ENCODE measurements at places on chromosomes 11 and 22. TPM values are rescaled to one million over a fixed set of nuclear protein-coding genes. Genes with fewer than 3 reads are reported as not detected.

NLRP14 gene
- not detected for total RNA-seq

COMT gene
- total RNA-seq = 456 TPM

OR10D3 gene
- not detected for total RNA-seq

OPCML gene
- total RNA-seq = 0.19 TPM

B3GAT1 gene
- total RNA-seq = not detected

SOX10 gene
- not detected for total RNA-seq

MICAL2 gene
- total RNA-seq = 252 TPM

GGTLC3 gene
- total RNA-seq = not detected

ZP1 gene
- not detected for total RNA-seq

BDNF gene
- total RNA-seq = 1.6 TPM

TSSC4 gene
- 38.9 TPM for total RNA-seq

SCT gene
- not detected for total RNA-seq

TMEM132A gene
- total RNA-seq = 281 TPM

TLCD5 gene
- total RNA-seq = 7.2 TPM

PSMC3 gene
- total RNA-seq = 143 TPM

IL17REL gene
- not detected for total RNA-seq

TMEM126A gene
- 26.3 TPM for total RNA-seq

VSTM5 gene
- 0.15 TPM for total RNA-seq

RAB39A gene
- not detected for total RNA-seq

ARHGEF17 gene
- 98.5 TPM for total RNA-seq

SPI1 gene
- not detected for total RNA-seq

CACNA1I gene
- total RNA-seq = not detected

NCF4 gene
- total RNA-seq = not detected

MRGPRE gene
- total RNA-seq = not detected

LRP4 gene
- total RNA-seq = 7.5 TPM

CHST1 gene
- total RNA-seq = 42.1 TPM

PARVG gene
- total RNA-seq = not detected

TMEM191B gene
- 0.76 TPM for total RNA-seq

C11orf52 gene
- 0.18 TPM for total RNA-seq

ZBTB16 gene
- 6.9 TPM for total RNA-seq

TMPRSS6 gene
- not detected for total RNA-seq

MS4A3 gene
- total RNA-seq = not detected

TYR gene
- not detected for total RNA-seq

C11orf21 gene
- total RNA-seq = not detected

DLG2 gene
- total RNA-seq = 0.63 TPM

TTLL1 gene
- total RNA-seq = 18.8 TPM

Measured in glomerular endothelial cell (primary cell).